ENCODE measurements at places on chromosomes 7 and 10.
A peak's percentile ranks its signal among the peaks of the same experiment; 100 is the strongest.

- H3K36me3 ChIP-seq: no peaks in the 10 kb centered on the region
- H3K4me1 ChIP-seq: no peaks in the 10 kb centered on the region
- H3K27ac ChIP-seq: no peak overlapping the region
- H3K27me3 ChIP-seq: no peaks in the 10 kb centered on the region
- no peak overlapping the region for H3K4me3 ChIP-seq
Measured at GRCh38 chr10:58412502-58412961, 27.3 kb downstream of the TFAM start.

DNA sequence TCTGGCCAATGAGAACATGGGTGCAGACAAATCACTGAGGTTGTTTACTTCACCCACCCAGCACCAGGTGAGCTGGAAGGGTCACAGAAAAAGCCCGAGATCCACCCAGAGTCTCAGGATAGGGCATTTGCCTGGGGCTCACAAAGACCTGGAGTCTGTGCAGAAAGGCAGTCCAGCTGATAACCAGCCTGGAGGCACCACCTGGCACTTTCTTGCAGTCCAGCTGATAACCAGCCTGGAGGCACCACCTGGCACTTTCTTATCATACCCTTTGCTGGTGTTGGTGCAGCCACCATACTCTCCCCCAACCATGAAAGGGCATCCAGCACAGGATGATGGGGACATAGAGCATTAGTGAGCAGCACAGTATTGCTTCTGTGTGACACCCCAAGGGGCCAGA lies 104.1 kb downstream of the PPP1R3C start:
- H3K27ac ChIP-seq: no peak overlapping the region
- no peak overlapping the region for H3K4me3 ChIP-seq
- H3K27me3 ChIP-seq: no peaks in the 10 kb centered on the region
- DNase-seq: no peak
- no peaks in the 10 kb centered on the region for H3K36me3 ChIP-seq

GRCh38 chr7:68414631-68415425 lies 1183.4 kb upstream of the AUTS2 start:
- no peak overlapping the region for H3K4me3 ChIP-seq
- no peaks in the 10 kb centered on the region for H3K4me1 ChIP-seq
- DNase-seq: no peak
- no peak overlapping the region for H3K27ac ChIP-seq

- H3K4me3 ChIP-seq: no peak overlapping the region
- DNase-seq: no peak
- H3K27ac ChIP-seq: no peak overlapping the region
- H3K4me1 ChIP-seq: peaks cover 16% of the 10 kb centered on the region
- H3K27me3 ChIP-seq: no peaks in the 10 kb centered on the region
Measured at GRCh38 chr10:80659289-80659688, 121.6 kb downstream of the SH2D4B start.

DNA sequence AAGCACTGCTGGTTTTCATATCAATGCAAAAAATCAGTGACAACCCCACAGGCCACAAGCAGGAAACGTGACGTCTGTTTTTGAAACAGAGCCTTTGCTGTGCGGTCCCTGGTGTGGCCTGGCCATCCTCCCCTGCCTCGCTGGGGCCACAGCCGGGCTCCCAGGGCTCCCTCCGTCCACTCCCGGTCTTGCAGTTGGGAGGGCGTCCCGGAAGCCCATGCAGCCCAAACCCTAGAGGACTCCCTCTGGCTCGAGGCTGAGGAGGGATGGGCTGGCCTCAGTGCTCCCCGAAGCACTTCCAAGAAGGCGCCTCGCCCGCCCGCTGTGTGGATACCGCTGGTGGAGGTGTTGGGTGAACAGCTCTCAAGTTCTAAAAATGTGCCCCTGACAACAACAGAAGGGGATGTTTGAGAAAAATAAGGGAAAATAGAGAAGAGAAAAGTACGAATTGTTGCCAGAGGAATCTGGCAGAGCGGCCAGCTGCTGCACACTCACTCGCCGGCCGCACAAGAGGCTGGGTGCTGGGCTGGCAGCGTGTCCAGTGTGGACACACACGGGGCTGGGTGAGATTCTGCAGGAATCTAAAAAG lies 73.5 kb downstream of the ZRANB1 start:
- H3K27me3 ChIP-seq: no peaks in the 10 kb centered on the region
- H3K4me3 ChIP-seq: no peak overlapping the region
- peaks cover 96% of the 10 kb centered on the region for H3K4me1 ChIP-seq
- peak overlapping the region; percentile 1 for H3K27ac ChIP-seq
- no peaks in the 10 kb centered on the region for H3K36me3 ChIP-seq
- DNase-seq: peak; percentile 69

- H3K4me3 ChIP-seq: no peak overlapping the region
- no peaks in the 10 kb centered on the region for H3K36me3 ChIP-seq
- no peak overlapping the region for H3K27ac ChIP-seq
- DNase-seq: no peak
Measured at GRCh38 chr10:93710333-93710909, 8.0 kb upstream of the FRA10AC1 start.
